Hepatocyte (in vitro differentiated cells): ENCODE measurements at places on chromosomes 11 and 22. TPM values are rescaled to one million over a fixed set of nuclear protein-coding genes. Genes with fewer than 3 reads are reported as not detected.

DNA sequence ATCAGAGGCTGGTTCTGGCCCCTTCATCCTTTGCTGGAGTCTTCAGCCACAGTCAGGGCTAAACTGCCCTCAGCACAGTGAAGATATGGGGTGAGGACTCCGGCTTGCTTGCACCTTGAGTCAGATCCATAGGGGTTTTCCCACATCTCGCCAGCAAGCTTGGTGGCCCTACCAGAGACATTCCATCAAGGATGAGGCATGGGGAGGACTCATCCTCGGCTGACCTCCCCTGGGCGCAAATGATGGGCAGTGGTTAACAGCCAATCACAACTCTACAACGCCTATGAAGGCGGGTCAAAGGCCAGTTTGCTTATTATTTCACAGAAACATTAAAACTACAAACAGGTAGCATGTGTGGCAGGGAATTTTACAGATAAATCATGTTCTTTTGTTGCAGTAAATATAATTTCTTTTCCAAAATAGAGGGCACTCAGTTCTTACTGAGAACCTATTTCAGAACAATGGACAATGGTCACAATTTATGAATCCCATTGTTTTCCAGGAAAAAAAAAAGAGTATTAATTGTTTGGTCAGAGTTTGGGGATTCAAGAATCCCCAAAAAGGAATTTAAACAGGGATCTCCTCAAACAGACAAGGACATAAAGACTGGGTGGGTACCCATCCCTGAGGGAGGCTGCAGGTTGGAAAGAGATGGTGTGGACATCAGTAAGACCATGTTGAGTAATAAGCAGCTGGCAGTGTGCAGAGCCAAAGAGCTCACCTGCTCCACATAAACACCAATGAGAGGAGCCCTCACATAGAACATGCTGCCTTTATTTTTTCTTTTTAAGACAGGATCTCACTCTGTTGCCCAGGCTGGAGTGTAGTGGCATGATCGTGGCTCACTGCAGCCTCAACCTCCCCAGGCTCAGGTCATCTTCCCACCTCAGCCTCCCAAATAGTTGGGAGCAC, 14.8 kb downstream of the PLAAT3 start:
- H3K27ac ChIP-seq = no peak overlapping the region
- H3K4me1 ChIP-seq = no peaks in the 10 kb centered on the region
- no peaks in the 10 kb centered on the region for H3K27me3 ChIP-seq
- H3K4me3 ChIP-seq = no peak overlapping the region
- DNase-seq = no peak

GRCh38 chr11:50267851-50268250, 235.2 kb downstream of the OR4C45 start:
- no peak overlapping the region for H3K27ac ChIP-seq
- no peaks in the 10 kb centered on the region for H3K27me3 ChIP-seq
- no peaks in the 10 kb centered on the region for H3K4me1 ChIP-seq

Gene UCP3
- polyA plus RNA-seq = not detected in 2 replicates

DNA sequence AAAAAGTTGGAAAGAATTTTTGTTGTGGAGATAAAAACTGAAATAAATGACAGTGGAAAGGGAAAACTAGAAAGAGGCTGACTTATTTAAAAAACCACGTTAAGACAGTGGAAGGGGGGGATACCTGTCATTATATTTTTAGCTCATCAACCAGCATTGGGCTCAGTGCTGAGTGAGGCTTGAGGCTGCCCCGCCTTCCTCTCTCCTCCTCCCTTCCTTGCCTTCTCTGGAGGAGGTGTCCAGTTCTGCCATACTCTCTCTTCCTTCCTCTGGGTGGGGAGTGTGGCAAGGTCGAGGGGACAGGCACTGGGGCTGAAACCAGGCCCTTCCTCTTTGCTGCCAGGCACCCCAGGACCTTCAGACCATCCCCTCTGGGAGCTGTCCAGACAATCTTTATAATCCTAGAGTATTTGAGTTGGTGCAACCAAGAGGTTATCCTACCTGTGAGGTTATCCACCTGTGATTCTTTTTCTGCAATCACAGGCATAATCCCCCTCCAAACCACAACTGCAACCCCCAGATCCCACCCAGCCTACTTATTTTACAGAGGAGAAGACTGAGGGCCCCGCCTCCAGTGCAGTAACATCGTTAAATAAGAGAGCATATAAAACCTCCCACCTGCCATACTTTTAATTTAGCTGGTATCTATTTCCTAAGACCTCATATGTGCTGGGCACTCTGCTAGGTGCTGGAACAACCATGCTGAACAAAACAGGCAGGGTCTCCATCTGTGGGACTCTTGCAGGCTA, 578.5 kb downstream of the BUD13 start:
- peaks cover 18% of the 10 kb centered on the region for H3K4me1 ChIP-seq
- peaks cover 13% of the 10 kb centered on the region for H3K27me3 ChIP-seq
- H3K4me3 ChIP-seq = no peak overlapping the region
- no peak for DNase-seq
- H3K27ac ChIP-seq = peak overlapping the region; percentile 76
- H3K36me3 ChIP-seq = no peaks in the 10 kb centered on the region

DNA sequence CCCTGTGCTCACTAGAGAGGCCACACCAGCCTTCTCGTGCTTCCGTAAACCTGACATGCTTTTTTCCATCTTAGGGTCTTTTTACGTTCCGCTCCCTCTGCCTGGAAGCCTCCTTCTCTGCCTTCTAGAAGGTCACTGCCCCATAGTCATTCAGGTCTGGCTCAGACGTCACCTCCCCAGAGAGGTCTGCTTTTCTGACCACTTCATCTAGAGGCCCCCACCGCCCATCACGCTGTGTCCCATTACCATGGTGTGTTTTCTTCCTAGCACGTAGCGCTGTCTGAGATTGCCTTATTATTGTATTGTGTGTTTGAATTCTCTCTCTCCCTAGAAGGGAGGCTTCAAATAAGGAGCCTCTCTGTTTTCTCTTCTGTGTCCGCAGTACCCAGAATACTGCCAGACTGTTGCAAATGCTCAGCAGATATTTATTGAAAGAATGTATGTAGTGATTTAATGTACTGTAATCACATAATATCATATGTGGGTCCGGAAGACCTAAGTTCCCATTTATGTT, 10.0 kb downstream of the TAB1 start:
- no peaks in the 10 kb centered on the region for H3K36me3 ChIP-seq
- H3K27ac ChIP-seq = no peak overlapping the region
- H3K27me3 ChIP-seq = no peaks in the 10 kb centered on the region
- no peak for DNase-seq
- no peaks in the 10 kb centered on the region for H3K4me1 ChIP-seq

- H3K4me3 ChIP-seq = no peak overlapping the region
- H3K27me3 ChIP-seq = no peaks in the 10 kb centered on the region
- H3K27ac ChIP-seq = no peak overlapping the region
- no peak for DNase-seq
- H3K36me3 ChIP-seq = no peaks in the 10 kb centered on the region
Observed at GRCh38 chr22:26551568-26551967, 38.4 kb downstream of the TPST2 start.

Gene CRYBA4
- not detected in 2 replicates for polyA plus RNA-seq

GRCh38 chr22:20807315-20807752, 33.4 kb downstream of the SERPIND1 start:
- H3K36me3 ChIP-seq = no peaks in the 10 kb centered on the region
- H3K27me3 ChIP-seq = no peaks in the 10 kb centered on the region
- H3K4me1 ChIP-seq = no peaks in the 10 kb centered on the region
- no peak overlapping the region for H3K4me3 ChIP-seq
- peak; percentile 49 for DNase-seq
- H3K27ac ChIP-seq = no peak overlapping the region

DNA sequence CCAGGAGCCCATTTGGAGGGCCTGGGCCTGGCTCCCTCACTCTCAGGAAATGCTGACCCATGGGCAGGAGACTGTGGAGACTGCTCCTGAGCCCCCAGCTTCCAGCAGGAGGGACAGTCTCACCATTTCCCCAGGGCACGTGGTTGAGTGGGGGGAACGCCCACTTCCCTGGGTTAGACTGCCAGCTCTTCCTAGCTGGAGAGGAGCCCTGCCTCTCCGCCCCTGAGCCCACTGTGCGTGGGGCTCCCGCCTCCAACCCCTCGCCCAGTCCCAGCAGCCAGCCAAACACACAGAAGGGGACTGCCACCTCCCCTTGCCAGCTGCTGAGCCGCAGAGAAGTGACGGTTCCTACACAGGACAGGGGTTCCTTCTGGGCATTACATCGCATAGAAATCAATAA, 37.1 kb downstream of the CDKN1C start:
- H3K4me3 ChIP-seq = no peak overlapping the region
- H3K27ac ChIP-seq = no peak overlapping the region
- no peak for DNase-seq

Gene PGA5
- 1.8 and 2.7 TPM in 2 replicates for polyA plus RNA-seq

Gene OLFML1
- polyA plus RNA-seq = 8.2 and 10.9 TPM in 2 replicates

DNA sequence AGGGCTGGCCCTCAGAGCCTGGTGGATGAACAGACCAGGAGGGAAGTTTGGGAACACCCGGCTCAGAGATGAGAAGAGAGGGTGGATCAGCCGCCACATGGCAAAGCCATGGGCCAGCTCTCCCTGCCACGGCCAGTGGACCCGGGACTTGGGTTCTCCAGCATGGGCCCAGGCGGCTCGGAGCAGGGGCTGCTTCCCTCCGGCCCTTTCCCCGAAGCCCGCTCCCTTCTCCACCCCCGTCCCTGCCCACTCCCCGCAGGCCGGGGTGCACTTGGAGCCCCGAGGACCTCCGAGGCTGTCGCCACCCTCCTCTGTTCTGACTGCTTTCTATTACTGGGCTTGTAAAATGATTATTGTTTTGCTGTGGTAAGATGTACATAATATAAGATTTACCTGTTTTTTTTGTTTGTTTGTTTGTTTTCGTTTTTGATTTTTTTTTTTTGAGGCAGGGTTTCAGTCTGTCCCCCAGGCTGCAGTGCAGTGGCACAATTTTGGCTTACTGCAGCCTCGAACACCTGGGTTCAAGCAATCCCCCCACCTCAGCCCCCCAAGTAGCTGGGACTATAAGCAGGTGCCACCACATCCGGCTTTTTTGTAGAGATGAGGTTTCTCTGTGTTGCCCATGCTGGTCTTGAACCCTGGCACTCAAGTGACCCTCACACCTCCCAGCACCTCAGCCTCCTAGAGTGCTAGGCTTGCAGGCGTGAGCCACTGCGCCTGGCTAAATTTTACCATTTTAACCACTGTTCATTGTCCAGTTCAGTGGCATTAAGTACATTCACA, 11.3 kb upstream of the TH start:
- H3K36me3 ChIP-seq = no peaks in the 10 kb centered on the region
- no peak overlapping the region for H3K27ac ChIP-seq
- no peak overlapping the region for H3K4me3 ChIP-seq
- H3K4me1 ChIP-seq = peaks cover 9% of the 10 kb centered on the region
- DNase-seq = no peak
- no peaks in the 10 kb centered on the region for H3K27me3 ChIP-seq

DNA sequence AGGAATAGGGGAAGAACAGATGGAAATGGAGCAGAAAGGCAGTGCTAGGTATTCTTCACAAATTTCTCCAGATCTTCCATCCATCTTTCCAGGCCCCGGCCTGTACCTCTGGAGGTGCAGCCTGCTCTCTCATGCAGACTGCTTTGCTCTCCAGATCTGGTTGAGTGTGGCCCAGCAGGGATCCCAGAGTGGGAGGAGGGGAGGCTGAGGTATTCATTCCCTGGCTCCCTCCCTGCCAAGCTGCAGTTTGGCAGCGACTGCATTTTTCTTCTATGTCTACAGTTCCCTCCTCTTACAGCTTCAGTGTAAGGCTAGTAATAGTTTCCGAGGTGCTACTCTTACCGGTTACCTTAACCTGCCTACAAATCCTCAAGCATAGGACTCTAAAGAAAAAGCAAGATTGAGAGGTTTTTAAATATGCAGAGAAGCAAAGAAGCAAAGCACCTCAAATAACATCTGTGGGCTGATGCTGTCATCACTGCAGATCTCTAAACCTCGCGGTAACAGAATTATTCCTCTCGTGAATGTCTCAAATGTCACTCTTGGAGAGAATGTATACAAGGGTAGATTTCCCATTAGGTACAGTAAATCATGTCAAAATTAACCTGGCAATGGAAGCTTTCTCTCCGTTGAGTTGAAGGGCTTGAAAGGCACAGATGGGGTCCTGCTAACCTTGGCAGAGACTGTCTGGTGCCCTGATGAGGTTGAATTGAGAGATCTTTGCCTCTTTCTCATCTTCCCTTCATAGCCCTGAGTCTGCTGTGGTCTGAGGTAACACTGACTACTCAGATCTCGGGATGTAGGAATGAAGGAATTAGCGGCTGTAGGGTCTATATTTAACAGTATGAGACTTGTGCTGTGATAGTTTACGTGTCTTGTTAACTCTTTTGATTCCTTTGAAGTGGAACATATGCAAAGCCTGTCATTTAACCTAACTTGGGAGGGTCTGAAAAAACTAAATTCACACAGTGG, 297.9 kb upstream of the C11orf87 start:
- H3K36me3 ChIP-seq = no peaks in the 10 kb centered on the region
- no peaks in the 10 kb centered on the region for H3K4me1 ChIP-seq
- no peak overlapping the region for H3K4me3 ChIP-seq

Gene KCNJ1
- polyA plus RNA-seq = not detected in 2 replicates

Gene LARGE2
- polyA plus RNA-seq = 9.7 and 11.6 TPM in 2 replicates

DNA sequence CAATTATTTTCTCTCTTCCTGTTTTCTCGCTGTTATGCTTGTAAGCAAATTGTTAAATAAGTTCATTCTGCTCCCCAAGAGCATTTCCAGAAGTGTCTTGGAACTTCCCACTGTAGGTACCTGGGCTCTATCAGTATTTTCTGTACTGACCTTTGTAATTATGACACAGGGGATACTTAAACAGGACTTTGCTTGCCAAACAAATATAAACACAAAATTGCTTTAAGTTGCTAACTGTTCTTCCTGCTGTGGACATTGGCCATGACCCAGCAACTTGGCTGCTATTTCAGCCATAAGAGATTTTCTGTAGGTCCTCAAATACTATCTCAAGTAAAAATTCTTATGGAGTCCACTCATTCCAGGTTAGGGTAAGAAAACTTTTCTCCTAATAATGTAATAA, 30.1 kb downstream of the SYT9 start:
- no peaks in the 10 kb centered on the region for H3K36me3 ChIP-seq
- no peak for DNase-seq
- peaks cover 6% of the 10 kb centered on the region for H3K4me1 ChIP-seq
- H3K4me3 ChIP-seq = no peak overlapping the region
- H3K27me3 ChIP-seq = no peaks in the 10 kb centered on the region

Gene CYTH4
- polyA plus RNA-seq = 0.24 and 0.94 TPM in 2 replicates

DNA sequence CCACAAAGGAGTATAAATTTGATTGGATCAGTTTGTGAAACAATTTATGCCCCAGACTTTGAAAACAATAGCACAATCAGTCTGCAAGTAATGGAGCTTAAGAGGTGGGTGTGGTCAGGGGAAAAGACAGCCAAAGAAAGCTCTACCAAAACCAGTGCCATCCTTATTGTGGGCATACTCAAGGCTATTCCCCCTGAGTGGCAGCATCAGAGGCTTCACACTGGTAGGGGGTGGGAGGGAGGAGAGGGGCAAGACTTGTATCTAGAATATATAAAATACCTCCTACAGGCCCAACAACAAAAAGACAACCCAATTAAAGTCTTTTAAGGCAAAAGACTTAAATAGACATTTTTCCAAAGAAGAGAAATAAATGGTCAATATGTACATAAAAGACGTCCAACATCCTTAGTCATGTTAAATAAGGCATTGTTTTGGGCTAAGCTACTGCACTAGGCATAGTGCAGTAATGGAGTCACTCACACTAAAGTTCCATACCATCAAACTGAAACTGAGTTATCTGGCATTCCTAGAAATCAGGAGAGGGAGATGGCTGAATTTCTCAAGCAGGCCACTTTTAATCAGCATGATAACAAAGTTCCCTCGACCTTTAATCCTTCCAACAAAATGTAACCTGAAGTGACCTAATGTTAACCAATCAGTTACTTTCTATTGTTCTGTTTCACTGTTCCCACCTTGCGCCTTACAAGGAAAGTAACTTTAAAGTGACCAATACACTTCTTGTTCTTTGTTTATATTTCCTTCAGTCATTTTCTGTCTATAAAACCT, 24.8 kb downstream of the NARS2 start:
- H3K27me3 ChIP-seq = no peaks in the 10 kb centered on the region
- H3K4me3 ChIP-seq = no peak overlapping the region
- H3K36me3 ChIP-seq = no peaks in the 10 kb centered on the region
- H3K27ac ChIP-seq = no peak overlapping the region
- DNase-seq = peak; percentile 11

Gene SLC2A11
- 15.0 and 20.9 TPM in 2 replicates for polyA plus RNA-seq
